ENCODE measurements at places on chromosomes 3 and 15.

DNA sequence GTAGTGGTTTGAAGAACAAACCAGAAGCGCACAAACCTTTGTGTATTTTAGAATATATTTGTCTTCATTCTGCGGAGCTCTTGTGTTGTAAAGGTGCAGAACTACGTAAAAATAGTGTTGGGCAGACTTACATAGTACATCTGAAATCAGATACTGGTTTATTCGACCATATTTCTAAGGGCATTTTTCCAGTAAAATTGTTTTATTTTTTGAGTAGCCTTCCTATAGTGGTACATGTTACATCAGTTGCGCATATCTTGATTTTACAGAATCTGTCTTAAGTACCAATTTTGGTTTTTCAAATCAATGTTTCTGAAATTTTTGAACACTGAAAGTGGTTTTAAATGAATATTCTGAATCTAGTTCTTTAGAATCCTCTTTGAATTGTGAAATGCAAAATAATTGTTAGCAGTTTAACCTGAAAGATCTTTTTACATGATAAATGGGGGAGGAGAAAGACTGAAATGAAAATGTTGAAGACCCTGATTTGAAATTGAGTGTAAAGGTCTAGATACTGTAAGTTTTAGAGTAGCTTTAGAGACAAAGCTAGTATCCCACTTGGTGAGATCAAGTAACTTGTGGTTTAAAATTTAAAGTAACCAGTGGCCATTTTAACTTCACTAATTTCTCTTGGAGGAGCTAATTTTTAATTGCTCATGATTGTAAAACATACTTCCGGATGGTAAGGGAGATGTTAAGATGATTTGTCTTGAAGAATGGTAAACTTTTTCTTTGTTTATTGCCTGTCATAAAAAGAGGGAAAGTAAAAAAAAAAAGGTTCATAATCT lies 15.5 kb upstream of the CHD2 start:
- DNase-seq, result no peak

- no peak for DNase-seq
These were observed 28.1 kb upstream of the CLDN16 start for GRCh38 chr3:190359813-190360212.

GRCh38 chr3:37819591-37819990 lies 42.1 kb upstream of the CTDSPL start:
- peak; percentile 21 for DNase-seq

DNA sequence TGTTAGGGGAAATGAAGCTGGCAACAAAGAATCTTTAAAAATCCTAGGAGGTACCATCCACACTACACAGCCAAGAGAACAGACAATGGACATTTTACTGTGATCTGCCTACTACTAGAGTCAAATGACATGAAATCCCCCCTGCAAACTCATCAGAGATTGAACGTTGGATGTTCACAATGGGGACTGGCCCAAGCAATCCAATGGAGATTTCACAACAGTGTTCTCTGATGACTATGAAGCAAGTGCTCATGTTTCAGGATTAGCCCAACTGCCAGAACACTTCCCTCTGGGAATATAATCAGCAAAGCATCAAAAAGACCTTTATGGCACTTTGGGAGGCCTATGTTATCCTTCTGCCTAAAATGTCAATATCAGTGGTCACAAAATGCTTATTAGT lies 97.8 kb downstream of the IGSF11 start:
- DNase-seq, result no peak

- DNase-seq, result no peak
These were observed 27.7 kb downstream of the NR2F2 start for GRCh38 chr15:96358001-96358801.

Data from fibroblast of skin of abdomen (primary cell).